CD4-positive, alpha-beta T cell treated with Interferon gamma for 1 hour (primary cell): ENCODE measurements at places on chromosomes 2 and 18.
A peak's percentile ranks its signal among the peaks of the same experiment; 100 is the strongest.

DNA sequence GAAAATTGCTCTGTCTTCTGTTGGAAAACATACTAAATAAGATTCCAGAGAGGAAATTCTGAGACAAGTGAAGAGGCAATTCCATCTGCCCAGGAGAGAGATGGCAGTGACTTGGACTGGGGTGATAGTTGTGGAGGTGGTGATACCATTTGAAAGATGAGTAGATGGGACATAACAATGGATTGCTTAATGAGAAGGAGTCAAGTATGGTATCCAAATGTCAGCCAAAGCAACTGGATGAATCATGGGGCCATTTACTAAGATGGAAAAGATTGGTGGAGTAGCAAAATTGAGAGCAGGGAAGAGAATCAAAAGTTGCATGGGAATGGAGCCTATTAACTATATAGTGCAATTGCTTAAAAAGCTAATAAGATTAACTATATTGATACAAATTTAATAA lies 222.1 kb downstream of the ETAA1 start:
- DNase-seq: no peak

GRCh38 chr2:235532307-235532706 lies 38.5 kb downstream of the AGAP1 start:
- DNase-seq: no peak

DNA sequence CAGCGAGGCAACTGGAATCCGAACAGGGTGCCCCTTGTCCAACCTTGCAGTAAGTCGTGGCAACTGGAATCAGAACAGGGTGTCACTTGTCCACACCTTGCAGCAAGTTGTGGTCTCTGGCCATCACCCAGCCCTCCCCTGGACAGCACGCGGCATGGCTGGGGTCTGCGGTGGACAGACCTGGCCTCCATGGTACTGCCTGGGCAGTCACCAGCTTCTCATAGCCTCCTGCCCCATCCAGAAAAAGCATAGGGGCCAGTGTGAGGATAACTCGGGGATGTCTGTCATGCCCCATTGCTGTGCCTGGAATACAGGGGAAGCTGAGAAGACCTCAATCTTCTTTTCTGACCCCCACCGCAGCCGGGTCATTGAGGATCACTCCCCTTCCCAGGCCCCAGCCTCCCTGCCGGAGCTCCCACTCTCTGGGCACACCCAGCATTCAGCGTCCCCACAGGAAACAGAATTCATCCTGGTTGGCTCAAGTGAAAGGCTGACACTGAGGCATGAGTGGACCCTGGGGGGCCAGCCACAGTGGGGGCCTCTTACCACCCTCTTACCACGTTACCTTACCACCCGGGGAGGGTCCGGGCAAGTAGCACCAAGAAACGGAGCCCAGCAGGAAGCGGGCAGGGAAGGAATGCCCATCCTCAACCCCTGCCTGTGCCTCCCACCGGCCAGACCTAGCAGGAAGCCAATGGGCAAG lies 68.0 kb upstream of the RAB6C start:
- no peak for DNase-seq

GRCh38 chr2:155815851-155816250 lies 516.7 kb downstream of the NR4A2 start:
- DNase-seq: no peak

- no peak for DNase-seq
Observed at GRCh38 chr2:70532244-70532935, 21.2 kb downstream of the TGFA start.

DNA sequence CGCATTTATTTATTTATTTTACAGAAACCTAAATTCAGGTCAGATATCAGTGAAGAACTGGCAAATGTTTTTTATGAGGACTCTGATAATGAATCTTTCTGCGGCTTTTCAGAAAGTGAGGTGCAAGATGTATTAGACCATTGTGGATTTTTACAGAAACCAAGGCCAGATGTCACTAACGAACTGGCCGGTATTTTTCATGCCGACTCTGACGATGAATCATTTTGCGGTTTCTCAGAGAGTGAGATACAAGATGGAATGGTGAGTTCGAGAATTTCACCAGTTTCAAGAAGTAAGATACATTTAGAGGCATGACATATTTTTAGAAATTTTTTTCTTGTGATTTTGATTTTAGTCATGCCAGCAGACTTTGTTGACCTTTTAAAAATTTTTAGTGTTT lies 4.6 kb downstream of the CDCA7 start:
- DNase-seq: no peak

- no peak for DNase-seq
Observed at GRCh38 chr2:205166745-205167144, 515.6 kb upstream of the NRP2 start.

DNA sequence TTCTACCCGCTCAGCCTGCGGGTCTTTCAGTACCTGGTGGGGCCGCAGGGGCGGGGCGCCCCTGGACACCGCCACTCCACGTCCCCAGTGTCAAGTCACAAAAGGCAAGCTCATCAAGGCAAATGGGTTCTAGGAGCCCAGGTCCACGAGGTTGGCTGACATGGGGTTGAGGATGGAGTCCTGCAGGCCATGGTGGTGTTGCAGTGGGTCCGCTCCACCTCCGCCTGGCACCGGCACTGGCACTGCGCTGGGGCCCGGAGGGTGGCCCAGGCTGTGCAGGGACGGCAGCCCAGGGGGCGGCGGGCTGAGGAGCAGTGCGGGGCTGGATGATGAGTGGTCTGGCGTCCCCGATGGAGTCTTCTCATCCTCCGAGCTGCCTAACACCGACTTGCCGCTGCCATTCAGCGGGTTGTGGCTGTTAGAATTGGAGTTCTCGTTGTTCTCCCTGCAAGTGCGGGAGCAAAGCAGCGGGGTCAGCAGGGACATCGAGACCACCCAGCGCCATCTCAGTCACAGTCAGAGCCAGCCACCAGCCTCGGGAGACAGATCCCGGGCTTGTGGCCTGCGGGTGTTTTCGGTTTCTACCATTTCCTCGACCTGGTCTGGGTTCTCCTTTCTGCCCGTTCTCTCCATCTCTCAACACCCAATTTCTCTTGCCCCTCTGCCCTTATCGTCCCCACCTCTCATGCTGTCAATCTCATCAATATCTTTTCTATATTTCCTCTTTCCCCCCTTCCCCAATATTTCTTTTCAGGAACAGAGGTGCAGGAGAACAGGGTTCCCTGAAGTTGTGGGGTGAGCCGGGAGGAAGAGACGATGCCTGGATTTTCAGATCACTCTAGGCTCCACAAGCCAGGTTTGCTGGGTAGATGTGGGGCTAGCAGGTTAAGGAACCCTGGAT lies 3.0 kb downstream of the SIX2 start:
- no peak for DNase-seq

DNA sequence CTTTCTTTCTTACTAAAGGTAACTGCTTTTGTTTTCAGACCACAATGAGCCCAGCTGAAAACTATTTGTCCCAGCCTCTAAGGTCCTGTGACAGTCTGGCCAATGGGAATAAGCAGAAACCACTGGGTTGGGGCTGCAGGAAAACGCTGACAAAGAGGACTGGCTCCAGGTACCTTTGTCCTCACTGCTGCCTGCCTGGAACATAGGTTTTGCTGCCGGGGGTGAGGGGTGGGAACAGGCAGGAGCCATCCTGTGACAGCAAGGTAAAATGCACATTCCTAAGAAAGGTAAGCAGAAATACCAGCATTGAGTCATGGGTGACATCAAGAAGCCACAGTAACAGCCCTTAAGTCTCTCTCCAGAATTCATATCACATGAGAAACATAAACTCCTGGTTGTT lies 21.6 kb downstream of the PTPN2 start:
- no peak for DNase-seq

DNA sequence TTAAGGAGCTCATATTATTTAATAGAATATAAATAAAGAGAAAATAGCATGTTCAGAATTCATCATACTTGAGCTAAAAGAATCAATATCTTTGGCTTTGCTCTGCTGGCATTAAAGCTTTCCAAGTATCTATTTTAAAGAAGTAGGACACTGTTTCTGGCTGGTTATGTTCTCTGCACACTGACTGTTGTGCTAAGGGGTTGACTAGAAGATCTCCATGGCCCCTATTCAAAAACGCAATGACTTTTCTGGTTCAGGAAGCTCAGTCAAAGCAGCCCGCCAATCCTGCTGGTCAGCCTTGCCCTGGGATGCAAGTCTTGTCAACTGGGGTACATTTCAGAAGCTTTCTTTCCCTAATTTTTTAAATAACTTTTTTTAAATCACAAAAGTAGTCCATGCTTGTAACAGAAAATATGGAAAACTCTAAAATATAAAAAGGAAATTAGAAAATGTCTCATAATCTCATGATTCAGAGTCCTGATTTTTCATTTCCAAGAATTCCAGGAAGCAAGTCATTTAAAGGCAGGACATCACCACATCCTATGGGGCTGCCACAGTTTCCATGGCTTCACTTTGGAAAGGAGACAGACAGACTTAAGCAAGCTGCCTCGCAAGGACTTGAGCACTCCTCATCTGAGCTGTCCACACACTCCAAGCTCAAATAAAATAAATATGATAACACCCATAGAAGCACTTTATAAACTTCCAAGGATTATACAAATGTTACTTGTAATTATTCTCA lies 195.1 kb downstream of the TXNL1 start:
- DNase-seq: no peak

DNA sequence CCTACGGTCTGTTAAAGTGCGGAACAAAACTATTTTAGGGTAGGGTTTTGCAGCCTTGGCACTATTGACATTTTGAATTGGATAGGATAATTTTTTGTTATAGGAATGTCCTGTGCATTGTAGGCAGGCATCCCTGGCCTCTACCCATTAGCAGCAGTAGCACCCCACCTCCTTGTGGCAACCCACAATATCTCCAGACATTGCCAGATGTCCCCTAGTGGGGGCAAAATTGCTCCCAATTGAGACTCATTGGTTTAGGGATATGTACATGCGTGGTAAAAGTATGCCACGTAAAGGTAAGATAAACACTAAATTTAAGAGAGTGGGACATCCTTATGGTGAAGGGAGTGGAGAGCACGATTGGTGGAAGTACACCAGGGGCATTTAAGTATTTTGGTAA lies 4.6 kb downstream of the MIB1 start:
- DNase-seq: no peak

DNA sequence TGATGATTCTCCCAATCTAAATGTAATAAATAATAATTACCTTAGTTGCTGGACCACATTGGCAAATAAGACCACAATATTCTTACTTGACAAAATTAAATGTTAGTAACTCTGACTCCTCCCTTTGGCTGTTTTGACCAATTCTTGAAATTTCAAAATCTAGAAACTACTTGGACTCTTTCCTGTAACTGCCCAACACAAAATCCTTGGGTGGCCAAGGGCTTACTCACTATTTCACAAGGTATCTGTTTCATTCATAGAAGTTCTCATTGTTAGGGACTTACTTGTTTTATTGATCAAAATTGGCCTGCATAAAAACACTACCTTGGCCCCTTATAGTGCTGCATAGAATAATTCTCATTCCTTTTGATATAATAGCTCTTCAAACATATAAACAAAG lies 19.4 kb downstream of the CDH20 start:
- DNase-seq: no peak

- no peak for DNase-seq
Observed at GRCh38 chr2:25389161-25389560, 47.4 kb upstream of the DNMT3A start.

GRCh38 chr2:113124181-113124961 lies 3.0 kb upstream of the IL1RN start:
- DNase-seq: no peak

DNA sequence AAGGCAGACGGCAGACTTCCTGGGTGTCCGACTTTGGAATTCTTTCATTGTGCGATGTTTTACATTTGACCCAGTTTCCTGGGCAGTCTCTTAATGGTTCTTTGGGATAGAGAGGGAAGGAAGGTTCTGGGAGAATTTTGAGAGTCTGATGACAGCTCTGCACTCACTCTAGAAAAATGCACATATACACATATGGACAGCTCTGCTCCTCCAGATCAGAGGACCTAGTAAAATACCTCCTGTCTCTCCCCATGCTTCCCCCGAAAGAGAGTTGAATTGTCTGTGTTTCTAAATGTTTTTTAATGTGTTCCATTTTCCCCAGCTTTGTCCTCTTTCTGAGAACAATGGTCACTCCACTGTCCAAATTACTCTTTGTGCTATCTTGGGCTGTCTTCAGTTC lies 102.0 kb upstream of the CXCR4 start:
- no peak for DNase-seq

- DNase-seq: no peak
Observed at GRCh38 chr2:43060390-43061016, 165.9 kb downstream of the ZFP36L2 start.

DNA sequence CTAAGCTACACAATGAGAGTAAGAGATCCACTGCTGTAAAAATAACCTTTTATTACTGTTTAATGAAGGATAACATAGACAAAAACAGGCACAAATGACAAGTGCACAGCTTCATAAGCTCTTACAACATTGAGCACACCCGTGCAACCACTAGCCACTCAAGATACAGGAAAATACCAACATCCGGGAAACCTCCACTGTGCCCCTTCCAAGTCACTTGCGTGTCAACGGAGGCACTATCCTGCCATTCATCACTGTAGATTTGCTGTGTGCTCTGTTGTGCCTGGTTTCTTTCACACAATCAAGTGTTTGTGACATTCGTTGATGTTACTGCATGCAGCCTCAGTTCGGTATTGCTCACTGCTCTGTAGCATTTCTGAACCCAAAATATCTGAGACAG lies 292.9 kb upstream of the MYT1L start:
- DNase-seq: no peak

GRCh38 chr18:68467957-68468356 lies 247.0 kb downstream of the TMX3 start:
- no peak for DNase-seq

DNA sequence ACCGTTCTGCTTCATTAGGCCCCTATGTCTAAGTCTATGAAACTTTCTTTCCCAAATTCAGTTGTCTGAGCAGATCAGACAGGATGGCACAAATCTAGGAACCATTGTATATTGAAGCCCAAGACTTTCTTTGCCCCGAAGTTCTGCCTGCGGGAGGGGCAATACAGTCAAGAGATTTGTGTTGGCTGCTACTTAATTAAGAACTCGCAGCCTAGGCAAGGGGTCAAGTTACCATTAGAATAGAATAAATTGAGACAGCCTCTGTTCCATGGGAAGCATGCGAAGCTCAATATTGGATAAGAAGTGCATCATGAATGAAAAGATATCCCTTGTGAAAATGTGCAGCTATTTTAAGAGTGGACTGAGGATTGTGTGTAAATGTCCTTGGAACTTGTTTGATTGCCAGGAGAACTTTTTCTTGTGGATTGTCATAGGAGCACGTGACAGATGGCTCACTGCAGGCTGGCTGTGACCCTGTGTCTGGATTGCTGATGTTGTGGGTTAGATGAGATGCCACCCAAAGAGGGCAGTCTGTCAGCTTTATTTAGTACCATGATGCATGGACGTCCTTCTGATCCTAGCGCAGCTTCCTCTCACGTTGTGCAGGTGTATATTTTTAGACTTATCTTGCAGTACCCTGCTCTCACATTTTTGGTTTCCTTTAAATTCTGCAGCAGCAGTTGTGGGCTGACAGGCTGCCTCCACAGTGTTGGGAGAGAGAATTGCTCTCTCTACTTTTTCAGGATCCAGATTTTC lies 30.9 kb downstream of the HAUS1 start:
- no peak for DNase-seq

GRCh38 chr2:178891265-178891958 lies 84.2 kb upstream of the TTN start:
- DNase-seq: peak; percentile 26

DNA sequence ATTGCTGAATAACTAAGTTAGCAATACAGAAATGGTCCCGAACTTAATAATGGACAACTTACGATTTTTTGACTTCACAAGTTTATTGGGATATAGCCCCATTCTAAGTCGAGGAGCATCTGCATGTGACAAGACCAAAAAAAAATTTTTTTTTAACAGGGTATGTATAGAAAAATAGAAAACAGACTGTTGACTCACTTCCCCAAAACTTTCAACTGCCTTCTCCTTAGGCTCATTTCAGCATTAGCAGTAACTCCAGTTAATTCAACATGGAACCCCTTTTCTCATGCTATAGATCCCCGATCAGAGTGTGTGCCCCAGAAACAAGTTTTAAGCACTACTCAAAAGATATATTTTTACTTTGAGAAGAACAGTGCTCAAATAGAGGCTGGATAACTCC lies 5.4 kb downstream of the CD302 start:
- no peak for DNase-seq
